NCI-H82 (cell line): ENCODE measurements at places on chromosomes 1 and 21.

DNA sequence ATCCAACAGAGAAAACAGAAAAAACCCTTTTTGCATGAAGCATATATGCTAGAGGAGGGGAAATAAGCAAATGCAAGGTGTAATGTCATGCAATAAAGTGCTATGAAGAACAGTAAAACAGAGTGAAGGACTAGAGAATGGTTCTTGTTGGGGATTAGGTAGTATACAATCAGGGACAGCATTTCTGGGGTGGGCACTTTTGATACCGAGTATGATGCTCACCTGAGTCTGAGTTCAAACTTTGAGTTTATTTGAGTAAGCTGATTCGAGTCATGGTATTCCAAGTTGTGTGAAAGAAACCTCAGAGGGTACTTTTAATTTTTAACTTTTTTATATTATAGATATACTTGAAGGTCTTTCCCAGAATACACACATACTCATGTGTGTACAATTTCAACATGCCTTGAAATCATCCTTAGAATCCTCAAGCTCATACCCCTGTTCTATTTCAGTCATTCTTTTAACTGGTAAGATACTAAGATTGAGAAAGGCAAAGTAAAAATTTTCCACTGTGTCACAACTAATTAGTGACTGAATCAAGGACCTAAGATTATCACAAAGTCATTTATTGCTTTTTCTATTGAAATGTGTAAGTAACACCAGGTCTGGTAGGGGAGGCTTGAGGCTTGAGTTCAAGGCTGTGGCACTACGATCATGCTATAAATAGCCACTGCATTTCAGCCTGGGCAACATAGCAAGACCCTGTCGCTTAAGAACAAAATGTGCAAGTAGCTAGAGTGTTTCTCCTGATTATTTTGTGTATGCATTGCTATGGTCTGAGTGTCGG lies 12.1 kb downstream of the LRRC8B start:
- no peak for DNase-seq

DNA sequence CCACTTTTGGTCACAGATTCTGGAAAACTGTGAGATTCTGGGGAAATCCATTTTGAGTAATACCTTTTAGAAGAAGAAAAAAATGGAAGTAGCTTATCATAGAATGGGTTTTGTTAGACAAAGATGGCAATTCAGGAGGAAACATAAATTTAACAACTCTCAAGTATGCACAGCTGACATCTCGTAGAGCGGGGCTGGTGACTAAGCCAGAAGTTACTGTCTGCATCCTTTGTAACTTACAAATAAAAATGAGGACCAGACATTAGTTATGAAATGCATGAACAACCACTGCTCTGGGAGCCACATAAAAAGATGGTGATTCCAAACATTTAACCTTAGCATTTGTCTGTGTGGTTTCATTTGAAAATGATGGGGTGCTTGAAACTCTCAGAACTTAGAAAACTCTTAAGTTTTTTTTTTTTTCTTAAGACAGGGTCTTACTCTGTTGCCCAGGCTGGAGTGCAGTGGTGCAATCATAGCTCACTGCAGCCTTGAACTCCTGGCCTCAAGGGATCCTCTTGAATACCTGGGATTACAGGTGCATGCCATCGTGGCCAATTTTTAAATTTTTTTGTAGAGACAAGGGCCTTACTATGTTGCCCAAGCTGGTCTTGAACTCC lies 49.2 kb upstream of the ATP5PO start:
- DNase-seq: no peak

DNA sequence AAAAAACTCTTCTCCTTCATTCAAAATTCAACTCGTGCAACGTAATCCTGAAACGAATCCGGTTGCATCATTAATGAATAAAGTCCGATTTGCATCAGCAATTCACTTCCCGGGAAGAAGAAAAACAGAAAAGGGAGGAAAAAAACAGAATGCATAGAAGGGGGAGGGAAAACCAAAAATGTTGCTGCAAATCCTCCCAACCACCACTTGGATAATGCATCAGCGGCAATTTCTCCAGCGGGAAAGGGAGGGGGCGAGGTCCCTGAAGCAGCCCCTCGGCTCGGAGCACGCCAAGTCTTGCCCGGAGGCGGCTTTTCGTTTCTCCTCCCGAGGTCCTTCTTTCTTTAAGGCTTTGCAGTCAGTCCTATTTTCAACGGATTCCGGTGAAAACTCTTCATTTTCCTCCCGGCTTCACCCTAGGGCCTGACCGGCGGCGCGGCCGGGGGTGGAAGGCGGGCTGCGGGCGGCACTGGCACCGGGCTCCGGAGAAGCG lies 723 bp downstream of the CDC42BPA start:
- DNase-seq: peak; percentile 87

DNA sequence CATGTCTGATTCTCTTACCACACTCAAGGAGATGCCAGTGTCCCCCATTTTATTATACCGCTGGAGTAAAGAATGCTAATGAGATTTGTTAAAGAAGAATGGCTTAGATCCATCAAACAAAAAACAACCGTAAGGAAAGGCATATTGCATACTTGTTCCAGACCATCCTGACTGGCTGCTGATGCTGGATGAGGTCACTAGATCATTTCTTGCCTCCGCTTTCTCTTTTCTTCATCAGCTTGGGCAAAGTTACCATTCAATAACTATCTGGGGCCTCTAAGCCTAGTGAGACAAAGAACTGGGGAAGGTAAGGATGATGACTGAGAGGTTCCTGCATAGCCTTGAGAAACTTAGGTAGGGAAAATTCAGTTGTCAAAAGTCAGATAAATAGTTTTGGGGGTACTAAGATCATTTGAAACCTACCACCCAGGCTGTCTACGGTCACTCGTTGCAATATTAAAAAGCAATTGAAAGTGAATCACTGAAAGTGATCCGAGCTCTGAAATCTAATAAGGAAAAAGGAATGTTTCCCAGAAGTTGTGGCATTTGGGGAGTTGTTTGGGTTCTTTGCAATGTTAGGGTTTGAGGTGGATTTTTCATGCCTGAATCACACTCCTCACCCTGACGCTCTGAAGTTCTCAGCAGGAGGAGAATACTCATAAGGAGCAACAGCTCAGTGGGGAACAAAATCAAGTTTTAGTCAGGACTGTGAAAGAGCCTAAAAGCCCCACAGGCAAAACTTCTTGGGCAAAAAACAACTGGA lies 176.8 kb downstream of the HHIPL2 start:
- no peak for DNase-seq

DNA sequence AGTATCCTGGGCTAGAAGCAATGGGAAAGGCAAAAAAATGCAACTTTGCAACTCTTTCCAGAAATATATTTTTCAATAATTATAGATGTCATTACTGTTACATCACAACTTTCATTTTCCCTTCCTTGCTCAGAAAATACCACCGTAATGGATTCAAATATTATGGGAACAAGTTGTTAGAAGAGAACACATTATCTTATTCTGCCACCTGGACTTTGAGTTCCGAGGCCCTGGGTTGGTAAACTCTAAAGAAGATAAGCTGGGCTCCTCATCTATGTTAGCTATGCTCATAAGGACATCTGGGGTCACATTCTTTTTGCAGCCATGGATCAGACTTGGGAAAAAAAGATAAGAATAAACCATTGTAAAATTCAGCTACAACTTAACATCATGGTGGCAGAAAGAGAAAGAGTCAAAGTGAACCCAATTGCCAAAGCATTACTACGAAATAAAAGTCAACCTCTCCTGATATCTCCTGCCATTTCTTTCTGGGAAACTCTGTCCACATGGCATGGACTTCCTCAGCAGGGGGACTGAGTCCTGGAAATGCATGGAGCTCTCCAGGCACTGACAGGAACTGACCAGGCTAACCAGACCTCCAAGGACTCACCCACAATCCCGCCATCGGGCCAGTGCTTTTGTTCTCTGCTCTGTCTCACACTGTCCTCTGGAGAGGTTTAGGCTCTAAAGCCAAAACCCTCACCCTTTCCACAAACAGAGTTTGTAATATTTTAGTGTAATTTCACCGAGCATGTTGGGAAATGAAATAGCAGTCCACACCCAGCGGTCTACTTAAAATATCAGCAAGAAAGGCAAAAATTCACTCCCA lies 499.1 kb upstream of the RUNX1 start:
- DNase-seq: no peak

GRCh38 chr21:46422636-46423241 lies 36.0 kb upstream of the DIP2A start:
- DNase-seq: no peak

- DNase-seq: no peak
Observed at GRCh38 chr1:78441921-78442320, 48.9 kb upstream of the PTGFR start.

- DNase-seq: no peak
Observed at GRCh38 chr1:118269598-118269997, 84.6 kb upstream of the SPAG17 start.
